ENCODE measurements at places on chromosomes 2 and 18.

DNA sequence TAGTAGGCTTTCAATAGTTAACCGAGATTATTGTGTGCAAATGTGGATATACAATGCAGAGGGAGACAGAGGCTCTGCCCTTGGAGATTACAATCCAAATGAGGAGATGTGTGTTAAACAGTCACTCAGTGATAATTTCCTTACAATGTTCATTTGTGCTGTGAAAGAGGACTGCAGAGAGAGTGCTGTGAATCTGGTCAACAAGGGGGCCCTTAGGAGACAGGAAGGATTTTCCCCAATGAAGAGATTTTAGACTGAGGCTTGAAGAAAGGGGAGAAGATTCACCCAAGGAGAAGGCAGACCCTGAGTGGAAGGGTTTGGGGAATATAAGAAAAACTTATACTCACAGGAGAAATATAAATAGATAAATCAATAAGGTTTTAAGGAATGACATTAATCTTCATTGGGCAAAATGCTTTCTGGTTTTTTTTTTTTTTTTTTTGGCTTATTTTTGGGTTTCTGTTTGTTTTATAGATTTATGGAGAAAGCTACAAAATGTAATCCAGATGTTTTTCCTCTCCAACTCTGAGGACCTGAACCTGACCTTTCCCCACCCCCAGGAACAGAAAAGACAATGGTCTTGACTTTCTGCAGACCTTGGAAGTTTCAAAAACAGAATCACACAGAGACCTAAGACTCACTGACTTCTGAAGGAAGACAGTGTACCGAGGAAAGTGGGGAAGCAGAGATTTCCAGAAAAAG lies 151.3 kb upstream of the SERPINE2 start:
- DNase-seq = no peak

- no peak for DNase-seq
These were observed 6.0 kb upstream of the NFE2L2 start for GRCh38 chr2:177270531-177270930.

- no peak for DNase-seq
These were observed 122.0 kb downstream of the SPTBN1 start for GRCh38 chr2:54577944-54578647.

GRCh38 chr2:171509945-171510731 lies 12.1 kb upstream of the CYBRD1 start:
- no peak for DNase-seq

- DNase-seq = no peak
These were observed 30.6 kb upstream of the RPRM start for GRCh38 chr2:153509133-153509532.

All from activated T-cell treated with anti-CD3 and anti-CD28 coated beads, Interleukin-2, amount 50 U/mL, for 1 hour (primary cell).